ENCODE measurements at places on chromosomes 7 and 10.
A peak's percentile ranks its signal among the peaks of the same experiment; 100 is the strongest.

DNA sequence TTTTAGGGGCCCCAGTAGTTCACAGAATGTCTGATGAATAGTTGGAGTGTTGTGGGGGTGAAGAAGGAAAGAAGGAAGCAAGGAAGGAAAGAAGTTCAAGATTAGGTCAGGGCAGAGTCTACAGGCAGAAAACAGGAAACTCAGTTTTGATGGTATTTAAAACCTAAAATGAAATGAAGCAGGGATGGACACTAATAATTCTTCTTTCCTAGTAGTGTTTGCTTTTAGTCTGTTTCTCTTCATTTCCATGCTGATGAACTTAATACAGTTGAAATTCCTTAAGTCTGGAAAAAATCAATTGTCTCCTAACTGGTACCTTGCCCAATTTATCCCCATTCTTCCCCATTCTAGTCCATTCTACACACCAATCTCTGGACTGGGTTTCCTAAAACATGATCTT is 59.0 kb upstream of the GSAP start:
- no peak for DNase-seq

GRCh38 chr10:66717231-66717981 is 208.4 kb upstream of the LRRTM3 start:
- DNase-seq: no peak

DNA sequence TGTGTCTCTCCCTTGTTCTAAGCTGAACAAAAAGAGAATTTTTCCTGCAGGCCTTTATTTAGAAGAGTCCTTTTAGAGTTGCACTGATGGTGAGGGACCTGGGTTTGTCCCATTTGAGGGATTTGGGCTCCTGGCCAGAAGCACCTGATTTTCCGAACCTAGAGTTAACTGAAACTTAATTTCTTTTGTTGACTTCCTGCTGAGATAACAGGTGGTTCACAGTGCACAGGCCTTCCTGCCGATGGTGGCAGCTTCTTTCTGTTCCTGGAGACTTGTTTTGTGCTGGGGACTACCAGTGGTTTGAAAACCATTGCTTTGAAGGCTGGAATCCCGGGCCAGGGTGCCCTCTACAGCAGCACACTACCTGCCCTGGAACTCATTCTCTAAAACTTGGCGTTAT is 99.2 kb downstream of the SUGCT start:
- DNase-seq: no peak

DNA sequence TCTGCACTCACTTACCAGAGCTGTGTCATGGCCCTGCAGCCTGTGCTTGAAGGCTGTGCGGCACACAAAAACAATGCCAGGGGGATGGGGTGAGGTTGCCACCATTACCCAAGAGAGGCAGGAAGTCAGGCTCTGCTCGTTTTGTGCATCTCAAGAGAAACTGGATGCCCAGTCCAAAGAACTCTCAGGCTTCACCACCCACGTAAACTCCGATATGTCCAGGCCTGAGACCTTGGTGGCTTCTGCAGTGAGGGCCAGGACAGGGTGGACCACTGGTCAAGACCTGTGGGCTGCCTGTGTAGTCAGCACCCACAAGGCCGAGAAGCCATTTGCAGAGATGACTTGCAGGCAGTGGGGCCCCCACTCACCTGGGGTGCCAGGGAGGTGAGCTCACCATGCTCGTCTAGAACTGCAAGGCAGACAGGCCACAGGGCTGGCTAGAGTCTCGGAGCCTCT is 54.7 kb upstream of the EBF3 start:
- no peak for DNase-seq

DNA sequence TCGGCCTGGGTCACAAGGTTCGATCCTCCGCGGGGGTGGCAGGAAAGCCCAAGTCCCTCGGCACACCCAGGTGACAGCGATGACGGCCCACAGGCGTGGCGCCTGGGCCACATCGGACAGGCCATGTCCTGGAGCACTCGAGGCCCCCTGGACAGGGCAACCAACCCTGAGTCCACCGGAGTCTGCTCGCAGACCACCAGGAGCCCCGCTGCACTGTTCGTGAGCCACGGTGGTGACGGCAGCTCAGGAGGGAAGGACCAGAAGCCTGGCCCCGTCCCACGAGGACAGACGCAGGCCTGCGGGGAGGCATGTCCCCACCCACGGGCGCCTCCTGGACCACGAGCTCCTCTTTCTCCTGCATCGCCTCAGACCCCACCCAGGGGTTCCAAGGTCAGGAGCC is 22.4 kb upstream of the GPR146 start:
- DNase-seq: no peak

DNA sequence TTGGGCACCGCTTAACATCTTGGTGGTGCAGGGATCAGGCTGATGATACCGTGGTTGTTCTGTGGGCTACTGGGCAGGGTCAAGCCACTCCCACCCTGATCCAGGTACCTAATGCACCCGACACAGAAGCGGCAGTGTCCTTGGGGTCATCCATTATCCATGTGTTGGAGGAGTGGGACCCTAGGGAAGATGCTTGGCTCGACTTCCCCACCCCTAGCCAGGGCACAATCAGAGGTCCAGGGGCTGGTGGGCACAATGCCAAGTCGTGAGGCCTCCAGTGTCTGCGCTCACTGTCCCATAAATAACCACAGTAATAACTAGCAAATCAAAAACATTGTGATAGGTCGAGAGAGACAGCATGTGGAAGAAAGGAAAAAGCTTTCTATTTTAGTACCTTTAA is 37.7 kb downstream of the HTRA1 start:
- DNase-seq: no peak

DNA sequence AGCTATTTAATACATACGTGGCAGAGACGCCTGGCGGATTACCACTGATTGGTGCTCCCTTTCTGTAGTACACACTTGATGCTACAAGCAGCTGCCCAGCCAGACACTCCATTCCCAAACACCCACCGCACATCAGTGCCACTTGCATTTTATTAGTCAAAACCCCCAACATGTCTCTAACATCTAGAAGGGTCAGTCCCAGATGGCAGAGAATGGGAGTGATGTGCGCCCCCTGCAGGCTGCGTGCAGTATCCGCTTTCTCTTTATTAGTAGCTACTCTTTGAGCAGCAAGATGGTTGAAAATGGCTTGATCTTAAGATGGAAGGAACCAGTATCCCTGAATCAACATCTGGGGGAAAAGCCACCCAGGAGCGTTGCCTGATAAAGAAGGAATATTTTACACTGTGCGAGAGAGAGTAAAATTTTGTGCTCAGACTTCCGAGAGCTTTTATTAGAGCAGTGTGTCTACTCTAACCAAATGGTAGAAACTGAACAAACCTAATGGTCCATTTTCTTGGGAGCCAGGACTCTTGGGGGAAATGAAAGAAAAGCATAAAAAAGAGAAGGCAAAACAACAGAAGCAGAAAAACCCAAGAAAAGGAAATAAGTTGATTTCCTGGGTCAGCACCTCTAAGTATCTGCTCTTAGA is 78.3 kb downstream of the ST8SIA6 start:
- DNase-seq: no peak

DNA sequence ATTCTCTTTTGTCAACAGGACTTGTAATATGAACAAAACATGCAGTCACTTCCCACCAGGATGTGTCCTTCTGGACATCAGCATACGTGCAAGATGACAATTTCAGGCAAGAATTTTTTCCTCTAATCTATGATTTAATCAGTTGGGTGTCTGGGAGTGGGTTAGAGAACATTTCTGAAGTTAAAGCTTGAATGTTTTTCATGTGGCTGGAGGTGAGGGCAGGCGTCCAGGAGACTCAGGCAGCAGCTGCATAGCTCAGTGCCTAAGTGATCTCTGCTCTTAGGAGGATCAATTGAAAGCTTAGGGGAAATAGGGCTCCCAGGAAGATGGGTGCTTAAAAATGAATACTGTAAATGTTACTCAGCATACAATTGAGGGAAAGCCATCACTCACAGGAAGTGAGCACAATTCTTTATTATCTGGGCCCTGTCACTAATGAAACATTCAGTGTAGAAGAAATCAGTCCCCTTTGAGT is 457.6 kb upstream of the KLF6 start:
- no peak for DNase-seq

- DNase-seq: no peak
Observed at GRCh38 chr7:25549271-25549921, 321.1 kb upstream of the NPVF start.

DNA sequence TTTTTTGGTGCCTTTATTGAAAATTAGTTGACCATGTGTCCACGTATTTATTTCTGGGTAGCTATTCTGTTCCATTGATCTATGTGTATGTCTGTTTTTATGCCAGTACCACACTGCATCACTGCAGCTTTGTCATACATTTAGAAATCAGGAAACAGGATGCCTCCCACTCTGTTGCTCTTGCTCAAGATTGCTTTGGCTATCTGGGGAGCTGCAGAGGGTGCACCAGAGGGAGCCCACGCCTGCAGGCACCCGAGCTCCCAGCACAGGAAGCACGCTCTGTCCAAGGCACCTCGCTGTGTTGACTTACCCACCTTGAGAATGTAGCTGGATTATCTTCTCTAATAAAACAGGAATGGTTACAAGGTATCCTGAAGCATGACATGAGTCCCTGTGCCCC is 301.7 kb downstream of the TCERG1L start:
- no peak for DNase-seq

DNA sequence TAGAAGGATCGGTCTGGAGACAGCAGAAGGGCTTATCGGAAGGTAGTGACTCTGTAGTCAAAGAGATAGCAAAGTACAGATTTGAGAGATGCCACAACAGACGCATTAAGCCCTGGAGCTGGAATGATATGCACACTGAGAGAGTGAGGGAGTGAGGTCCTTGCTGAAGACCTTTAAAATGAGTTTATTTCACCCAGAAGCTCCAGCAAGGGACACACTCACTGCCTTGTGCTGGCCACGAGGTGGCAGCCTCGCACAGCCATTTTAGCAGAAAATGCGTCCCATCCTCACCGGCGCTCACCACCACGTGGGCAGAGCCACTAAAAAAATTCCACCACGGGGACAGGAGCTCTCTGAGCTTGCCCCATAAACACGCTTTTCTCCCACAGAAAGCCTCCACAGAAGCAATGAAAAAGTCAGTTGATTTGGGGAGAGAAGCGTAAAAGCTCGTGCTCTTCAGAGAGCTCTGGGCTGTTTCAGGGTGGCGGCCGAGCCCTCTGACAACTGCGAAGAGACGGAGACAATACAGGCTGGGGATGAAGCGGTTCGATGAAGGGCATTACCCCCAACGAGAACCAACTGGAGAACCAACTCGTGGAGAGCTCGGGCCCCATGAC is 163.0 kb upstream of the KLF14 start:
- peak; percentile 58 for DNase-seq

DNA sequence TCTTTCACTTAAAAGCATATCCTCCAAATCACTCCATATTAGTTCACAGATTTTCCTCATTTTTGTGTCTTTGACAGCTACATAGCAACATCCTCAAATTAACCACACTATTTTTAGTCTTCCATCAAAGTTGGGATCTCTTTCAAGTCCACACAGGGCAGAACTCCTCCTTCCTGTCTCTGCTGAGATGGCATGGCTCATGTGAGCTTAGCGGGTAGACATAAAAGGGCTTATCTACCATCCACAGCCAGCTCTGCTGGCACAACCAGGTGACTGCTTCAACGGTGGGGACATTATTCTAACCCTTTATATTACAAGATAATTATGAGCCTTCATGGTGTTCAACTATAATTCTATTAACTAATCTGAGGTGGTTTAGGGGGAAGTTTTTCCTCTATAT is 35.5 kb downstream of the ICA1 start:
- no peak for DNase-seq

DNA sequence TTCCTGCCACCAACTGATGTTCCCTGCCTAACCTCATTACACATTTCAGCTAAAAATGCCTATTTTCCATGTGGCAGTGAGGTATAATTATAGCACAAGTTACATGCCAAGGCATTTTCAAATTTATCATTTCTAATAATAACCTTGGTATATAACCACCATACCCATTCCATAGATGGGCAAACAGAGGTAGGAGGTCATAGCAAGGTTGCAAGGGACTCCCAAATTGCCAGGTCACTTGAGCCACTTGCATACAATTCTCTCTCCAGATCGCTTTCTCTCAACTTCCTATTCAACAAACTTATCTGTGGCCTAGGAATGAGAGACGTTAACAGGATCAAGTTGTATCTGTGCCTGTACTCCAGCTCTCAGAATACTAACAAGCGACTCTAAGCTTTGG is 108.3 kb downstream of the ATXN7L1 start:
- no peak for DNase-seq

DNA sequence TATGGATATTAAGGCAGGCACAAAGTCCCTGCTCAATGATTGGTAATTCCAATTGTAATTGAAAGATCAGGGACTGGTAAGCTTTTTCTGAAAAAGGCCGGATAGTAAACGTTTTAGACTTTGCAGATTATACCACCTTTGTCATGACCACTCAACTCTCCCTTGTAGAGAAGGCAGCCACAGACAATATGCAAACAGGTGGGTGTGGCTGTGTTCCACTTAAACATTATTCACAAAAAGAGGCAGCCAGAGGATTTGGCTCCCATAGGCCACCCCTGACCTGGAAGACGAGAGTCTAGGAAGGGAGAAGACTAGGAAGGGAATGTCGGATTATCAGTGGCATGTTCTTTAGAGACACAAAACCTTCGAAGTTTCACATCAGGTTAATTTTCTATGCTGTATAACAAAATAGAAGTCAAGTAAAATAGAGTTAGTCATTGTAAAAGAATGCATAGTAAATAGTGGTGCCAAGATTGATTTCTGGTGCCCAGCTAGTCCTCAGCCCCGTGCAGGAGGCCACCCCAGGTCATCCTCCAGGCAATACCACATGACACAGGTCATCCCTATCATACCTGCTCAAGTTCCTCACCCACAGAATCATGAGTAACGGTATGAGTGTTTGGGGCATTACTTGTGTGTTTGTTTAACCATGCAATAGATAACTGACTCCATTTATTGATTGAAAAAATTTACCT is 193.8 kb downstream of the PLPP4 start:
- no peak for DNase-seq

- no peak for DNase-seq
Observed at GRCh38 chr7:128236924-128237586, 4.0 kb upstream of the LEP start.

DNA sequence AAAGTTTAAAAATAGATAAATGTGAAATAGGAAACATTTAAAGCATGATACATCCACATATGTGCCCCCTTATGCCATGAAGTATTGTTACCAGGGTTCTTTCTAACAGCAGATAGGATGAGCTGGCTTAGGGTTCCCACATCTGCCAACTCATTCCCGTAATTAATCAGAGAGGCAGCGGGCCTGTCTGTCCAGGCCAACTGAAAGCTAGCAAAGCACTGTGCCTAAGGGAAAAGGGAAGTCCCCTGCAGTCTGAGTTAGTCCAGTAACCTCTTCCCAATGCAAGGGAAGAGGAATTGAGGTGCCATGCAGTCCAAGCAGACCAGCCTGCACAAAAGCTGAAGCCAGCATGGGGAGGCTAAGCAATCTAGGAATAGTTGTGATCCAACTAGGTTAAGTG is 18.3 kb upstream of the ZC3HAV1L start:
- DNase-seq: no peak

GRCh38 chr10:11234857-11235531 is 217.3 kb downstream of the CELF2 start:
- no peak for DNase-seq

DNA sequence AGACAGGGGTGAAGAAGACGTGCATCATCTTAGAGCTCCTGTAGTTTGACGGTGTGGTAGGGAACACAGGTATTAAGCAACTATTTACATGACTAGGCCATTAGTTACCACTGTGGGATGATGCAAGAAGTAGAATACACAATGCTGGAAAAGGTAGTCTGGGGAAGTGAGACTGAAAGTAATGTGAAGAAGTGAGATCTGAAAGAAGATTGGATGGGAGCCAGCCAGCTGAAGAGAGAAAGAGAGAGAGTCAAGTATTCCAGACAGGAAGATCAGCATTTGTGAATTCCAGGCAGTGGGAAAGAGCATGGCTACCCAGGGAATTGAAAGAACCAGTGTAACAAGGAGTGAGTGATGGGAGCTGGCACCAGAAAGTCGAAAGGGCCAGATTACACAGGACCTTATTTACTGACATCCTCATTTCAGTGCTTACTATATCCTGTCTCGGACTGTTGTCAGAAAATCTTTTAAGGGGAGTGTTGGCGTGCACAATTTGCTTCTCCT is 4.0 kb upstream of the CFAP58 start:
- peak; percentile 51 for DNase-seq

All from right lung (tissue), 10 donors.